ENCODE measurements at places on chromosomes 11 and 22.
A peak's percentile ranks its signal among the peaks of the same experiment; 100 is the strongest.

DNA sequence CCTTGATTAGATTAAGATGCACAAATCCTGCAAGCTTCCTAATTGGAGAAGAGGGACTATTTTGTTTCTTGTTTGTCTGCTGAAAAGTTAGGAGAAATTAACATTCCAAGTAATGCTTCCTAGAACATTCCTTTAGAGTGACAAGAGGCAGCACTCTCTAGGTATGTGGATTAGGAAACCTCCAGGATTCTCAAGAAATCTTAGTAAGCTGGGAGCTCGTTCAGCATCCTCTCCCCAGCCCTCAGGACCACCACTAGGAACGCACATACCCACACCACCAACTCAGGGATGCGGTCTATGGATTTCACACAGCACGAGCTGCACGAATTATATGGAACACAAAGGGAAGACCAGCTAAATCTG, 52.9 kb downstream of the NCAPD3 start:
- peaks cover 11% of the 10 kb centered on the region for H3K36me3 ChIP-seq
- H3K27ac ChIP-seq = no peak overlapping the region
- no peaks in the 10 kb centered on the region for H3K27me3 ChIP-seq
- H3K4me3 ChIP-seq = no peak overlapping the region
- DNase-seq = no peak

DNA sequence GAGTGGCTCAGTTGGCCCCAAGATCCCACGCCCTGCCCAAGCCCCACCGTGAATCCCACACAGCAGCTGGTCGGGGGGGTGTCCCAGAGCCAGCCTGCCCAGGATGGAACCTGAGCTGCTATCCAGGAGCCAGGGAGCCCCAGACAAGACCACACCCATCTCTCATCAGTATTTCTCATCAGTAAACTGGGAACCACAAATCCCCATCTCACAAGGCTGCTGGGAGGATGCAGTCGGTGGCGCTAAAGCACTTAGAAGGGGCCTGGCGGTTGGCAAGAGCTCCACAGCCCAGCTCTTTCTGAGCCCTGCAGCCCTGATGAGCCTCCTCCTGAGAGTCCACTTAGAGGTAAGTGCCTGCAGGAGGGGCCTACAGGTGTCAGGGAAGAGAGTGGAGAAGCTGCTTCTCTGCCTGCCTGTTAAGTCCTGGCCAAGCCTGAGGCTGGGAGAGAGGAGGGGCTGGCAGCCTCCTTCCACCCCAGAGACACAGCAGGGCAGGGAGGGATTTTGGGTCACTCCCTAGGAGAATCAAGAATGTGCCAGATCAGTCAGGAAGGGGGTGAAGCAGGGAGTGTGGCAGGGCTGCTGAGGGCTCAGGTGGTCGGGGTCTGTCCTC, 6.1 kb downstream of the FADS3 start:
- no peaks in the 10 kb centered on the region for H3K36me3 ChIP-seq
- no peak for DNase-seq
- H3K27ac ChIP-seq = no peak overlapping the region
- H3K4me1 ChIP-seq = peaks cover under 1% of the 10 kb centered on the region

DNA sequence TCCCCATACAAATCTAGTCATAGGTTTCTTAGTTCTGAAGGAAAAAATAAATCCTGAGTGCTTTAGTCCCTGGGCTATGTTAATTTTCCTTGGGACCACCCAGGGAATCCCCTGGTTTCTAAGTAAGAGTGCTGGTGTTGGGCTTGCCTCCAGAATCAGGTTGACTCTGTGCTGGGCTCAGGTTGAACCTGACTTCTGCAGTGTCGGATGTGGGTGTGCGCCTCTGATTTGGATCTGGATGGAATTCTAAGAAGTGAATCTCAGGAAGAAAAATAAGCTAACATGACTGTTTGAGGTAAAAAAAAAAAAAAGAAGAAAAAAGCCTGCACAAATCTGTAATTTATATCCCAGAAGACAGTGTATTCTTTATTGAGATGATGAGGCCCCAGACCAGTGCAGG, 29.0 kb upstream of the NELL1 start:
- H3K36me3 ChIP-seq = no peaks in the 10 kb centered on the region
- H3K27me3 ChIP-seq = peaks cover 12% of the 10 kb centered on the region
- no peaks in the 10 kb centered on the region for H3K4me1 ChIP-seq
- no peak overlapping the region for H3K4me3 ChIP-seq
- no peak overlapping the region for H3K27ac ChIP-seq

GRCh38 chr11:87555101-87555500, 517.4 kb downstream of the TMEM135 start:
- no peak overlapping the region for H3K27ac ChIP-seq
- H3K4me3 ChIP-seq = no peak overlapping the region
- H3K27me3 ChIP-seq = no peaks in the 10 kb centered on the region
- H3K4me1 ChIP-seq = no peaks in the 10 kb centered on the region

DNA sequence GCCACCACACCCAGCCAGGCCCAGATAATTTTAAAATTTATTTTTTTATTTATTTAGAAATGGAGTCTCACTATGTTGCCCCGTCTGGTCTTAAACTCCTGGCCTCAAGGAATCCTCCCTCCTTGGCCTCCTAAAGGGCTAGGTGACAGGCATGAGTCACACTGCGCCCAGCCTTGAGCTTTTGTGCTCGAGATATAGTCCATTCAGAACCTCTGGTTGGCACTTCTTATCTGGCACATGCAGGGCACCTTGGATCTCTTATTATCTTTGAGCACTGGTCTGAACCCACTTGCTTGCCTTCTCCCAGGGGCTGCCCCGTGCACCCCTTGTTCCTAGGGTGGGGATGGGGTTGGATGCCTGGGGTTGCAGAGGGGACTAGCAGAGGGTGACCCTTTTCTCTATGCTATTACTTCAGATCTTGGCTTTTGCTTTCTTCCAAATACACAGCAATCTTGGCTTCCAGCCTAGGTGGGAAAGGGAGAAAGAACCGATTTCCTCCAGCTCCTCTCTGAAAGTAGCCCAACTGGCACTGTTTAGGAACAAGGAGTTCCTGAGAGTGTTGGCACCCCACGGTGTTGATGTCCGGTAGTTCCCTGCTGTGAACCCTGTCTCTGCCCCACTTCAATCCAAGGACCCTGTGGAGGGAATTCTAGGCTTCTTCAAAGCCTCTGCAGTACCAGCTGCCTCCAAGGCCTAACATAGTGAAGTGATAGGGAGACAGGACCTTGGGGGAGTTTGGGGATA, 1.3 kb upstream of the SLC3A2 start:
- peaks cover 32% of the 10 kb centered on the region for H3K4me1 ChIP-seq
- H3K36me3 ChIP-seq = peaks cover 17% of the 10 kb centered on the region
- no peak overlapping the region for H3K4me3 ChIP-seq
- DNase-seq = no peak
- no peaks in the 10 kb centered on the region for H3K27me3 ChIP-seq
- peak overlapping the region; percentile 100 for H3K27ac ChIP-seq

GRCh38 chr11:35463331-35463751, 44.0 kb upstream of the SLC1A2 start:
- H3K27ac ChIP-seq = no peak overlapping the region
- H3K36me3 ChIP-seq = no peaks in the 10 kb centered on the region
- no peak for DNase-seq
- no peaks in the 10 kb centered on the region for H3K4me1 ChIP-seq
- H3K4me3 ChIP-seq = no peak overlapping the region

DNA sequence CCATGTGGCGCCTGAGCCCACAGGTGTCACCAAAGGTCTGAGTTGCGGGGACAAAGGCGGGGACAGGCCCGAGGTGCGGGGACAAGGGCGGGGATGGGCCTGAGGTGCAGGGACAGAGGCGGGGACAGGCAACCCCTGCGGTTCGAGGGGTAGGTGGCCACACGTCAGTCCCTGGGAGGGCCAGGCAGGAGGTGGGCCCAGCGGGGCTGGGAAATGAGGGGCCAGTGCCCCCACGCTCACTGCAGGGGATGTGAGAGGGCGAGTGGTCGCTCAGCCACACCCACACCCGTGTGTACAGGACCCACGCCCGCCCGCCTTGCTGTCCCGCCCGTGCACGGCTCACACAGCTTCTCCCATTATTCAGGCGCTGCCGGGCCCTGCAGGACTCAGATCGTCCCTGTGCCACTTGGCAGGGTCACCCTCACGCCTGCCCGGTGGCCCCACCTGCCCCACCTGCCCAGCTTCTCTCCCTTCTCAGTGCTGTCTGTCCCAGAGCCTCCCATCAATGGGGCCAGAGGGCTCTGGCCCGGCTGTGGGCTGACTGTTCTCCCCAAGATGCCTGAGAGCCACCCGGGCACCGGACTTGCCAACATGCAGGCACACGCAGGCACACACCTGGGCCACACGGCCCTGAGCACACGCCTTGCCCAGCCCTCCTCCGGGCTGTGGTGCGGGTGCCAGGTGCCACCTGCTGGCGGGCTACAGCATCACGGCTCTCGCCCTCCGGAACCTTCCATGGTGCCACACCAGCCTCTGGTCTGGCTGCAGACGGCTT, 14.2 kb upstream of the MUC6 start:
- no peak overlapping the region for H3K27ac ChIP-seq
- DNase-seq = peak; percentile 86
- H3K4me1 ChIP-seq = peaks cover 20% of the 10 kb centered on the region
- H3K27me3 ChIP-seq = peaks cover 57% of the 10 kb centered on the region
- no peaks in the 10 kb centered on the region for H3K36me3 ChIP-seq

DNA sequence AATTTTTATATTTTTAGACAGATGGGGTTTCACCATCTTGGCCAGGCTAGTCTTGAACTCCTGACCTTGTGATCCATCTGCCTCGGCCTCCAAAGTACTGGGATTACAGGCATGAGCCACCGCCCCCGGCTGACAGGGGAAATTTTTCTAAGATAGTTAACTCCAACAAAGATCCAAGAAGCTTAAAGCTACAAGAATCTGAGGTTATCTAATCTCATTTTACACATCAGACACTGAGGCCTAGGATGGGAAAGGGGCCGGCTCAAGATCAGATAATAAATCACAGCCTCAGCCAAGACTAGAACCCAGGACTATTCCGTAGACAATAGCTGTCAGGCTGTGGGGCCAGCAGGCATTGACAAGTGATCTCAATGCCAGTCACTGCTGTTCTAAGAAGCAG, 94.0 kb downstream of the AMBRA1 start:
- no peak overlapping the region for H3K4me3 ChIP-seq
- H3K27me3 ChIP-seq = no peaks in the 10 kb centered on the region
- H3K27ac ChIP-seq = no peak overlapping the region
- H3K36me3 ChIP-seq = no peaks in the 10 kb centered on the region
- DNase-seq = no peak
- no peaks in the 10 kb centered on the region for H3K4me1 ChIP-seq

DNA sequence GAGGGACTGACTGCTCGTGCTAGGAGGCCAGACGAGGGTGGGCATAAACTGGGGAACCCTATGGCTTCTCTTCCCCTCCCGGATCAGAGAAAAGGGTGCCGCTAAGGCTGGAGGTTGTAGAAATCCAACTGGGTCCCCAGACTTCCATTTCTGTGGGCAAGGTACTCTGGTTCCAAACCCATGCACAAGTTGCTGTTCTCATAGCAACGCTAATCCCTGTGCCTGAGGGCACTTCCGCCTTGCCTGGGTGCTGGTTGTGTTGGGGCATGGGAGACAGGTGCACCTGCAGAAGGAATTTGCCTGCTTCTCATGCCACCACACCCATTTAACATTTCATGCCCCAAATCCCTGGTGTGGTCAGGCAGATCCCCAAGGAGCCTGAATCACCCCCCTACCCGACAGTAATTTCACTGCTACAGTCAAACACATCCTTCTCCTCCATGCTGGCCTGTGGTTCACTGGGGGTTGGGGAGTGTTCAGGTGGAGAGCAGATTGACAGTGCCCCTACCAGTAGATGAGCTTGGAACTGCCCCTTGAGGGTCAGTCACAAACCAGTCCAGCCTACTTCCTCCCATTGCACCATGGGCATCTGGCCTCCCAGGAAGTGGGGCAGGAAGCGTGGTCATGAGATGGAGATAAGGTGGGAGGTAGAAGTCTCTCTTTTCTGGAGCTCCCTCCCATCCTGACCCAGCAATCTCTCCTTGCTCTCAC, 1.2 kb downstream of the C2CD2L start:
- no peaks in the 10 kb centered on the region for H3K27me3 ChIP-seq
- H3K27ac ChIP-seq = peak overlapping the region; percentile 91
- peaks cover 25% of the 10 kb centered on the region for H3K4me1 ChIP-seq

- peaks cover 16% of the 10 kb centered on the region for H3K4me1 ChIP-seq
- DNase-seq = no peak
- H3K4me3 ChIP-seq = no peak overlapping the region
- no peaks in the 10 kb centered on the region for H3K27me3 ChIP-seq
- H3K27ac ChIP-seq = no peak overlapping the region
- no peaks in the 10 kb centered on the region for H3K36me3 ChIP-seq
Measured at GRCh38 chr11:119668676-119669075, 60.3 kb downstream of the NECTIN1 start.

- no peak for DNase-seq
- no peak overlapping the region for H3K27ac ChIP-seq
- peaks cover 30% of the 10 kb centered on the region for H3K4me1 ChIP-seq
- peaks cover 90% of the 10 kb centered on the region for H3K27me3 ChIP-seq
- peak overlapping the region; percentile 13 for H3K4me3 ChIP-seq
Measured at GRCh38 chr22:45008186-45008681, 1.6 kb downstream of the PHF21B start.

DNA sequence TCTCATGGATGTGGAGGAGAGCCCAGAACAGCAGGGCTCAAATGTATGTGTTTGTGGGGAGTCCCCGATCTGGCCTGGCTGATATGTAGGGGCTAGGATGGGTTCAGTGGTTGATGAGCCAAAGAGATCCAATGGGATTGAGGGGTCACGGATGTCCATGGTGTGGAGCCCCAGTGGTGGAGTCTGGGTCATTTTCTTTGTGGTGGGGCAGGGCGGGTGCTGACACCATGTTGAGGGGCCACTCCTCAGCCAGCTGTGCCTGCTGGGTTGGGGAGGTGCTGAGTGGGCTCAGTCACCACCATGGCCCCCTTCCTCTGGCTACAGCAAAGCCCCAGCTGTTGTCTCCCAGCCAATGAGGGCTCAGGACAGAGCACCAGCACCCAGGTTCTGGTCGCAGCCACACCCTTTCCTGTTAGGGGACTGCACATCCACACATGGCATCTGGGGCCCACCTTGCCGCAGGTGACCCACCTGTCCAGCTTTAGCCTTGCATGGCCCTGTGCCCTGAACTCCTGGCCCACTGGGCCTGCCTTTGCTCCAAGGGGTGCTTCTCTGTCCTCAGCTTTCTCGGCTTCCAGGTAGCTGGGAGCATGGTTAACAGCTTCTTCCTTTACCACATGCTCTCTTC, 3.2 kb upstream of the GNAZ start:
- no peaks in the 10 kb centered on the region for H3K36me3 ChIP-seq
- peaks cover 15% of the 10 kb centered on the region for H3K4me1 ChIP-seq
- H3K4me3 ChIP-seq = no peak overlapping the region

- H3K4me1 ChIP-seq = no peaks in the 10 kb centered on the region
- H3K27me3 ChIP-seq = no peaks in the 10 kb centered on the region
Measured at GRCh38 chr22:32661296-32661695, 140.2 kb upstream of the TIMP3 start.

GRCh38 chr11:109338131-109338530, 83.9 kb upstream of the C11orf87 start:
- H3K4me1 ChIP-seq = no peaks in the 10 kb centered on the region
- no peaks in the 10 kb centered on the region for H3K36me3 ChIP-seq
- H3K27ac ChIP-seq = no peak overlapping the region
- no peak for DNase-seq

All from transverse colon (tissue), 4 donors.